ENCODE measurements at places on chromosomes 7 and 10. TPM values are rescaled to one million over a fixed set of nuclear protein-coding genes. Genes with fewer than 3 reads are reported as not detected.

Gene DNAH11
- polyA plus RNA-seq: 0.94 TPM

Gene IFIT1B
- 0.68 TPM for polyA plus RNA-seq

Gene PCLO
- polyA plus RNA-seq: 1.2 TPM

Gene ENO4
- polyA plus RNA-seq: 0.98 TPM

Gene HMX2
- polyA plus RNA-seq: not detected

Gene FEZF1
- polyA plus RNA-seq: not detected

- no peak for DNase-seq
Observed at GRCh38 chr7:120949998-120950538, 509 bp upstream of the ING3 start.

DNA sequence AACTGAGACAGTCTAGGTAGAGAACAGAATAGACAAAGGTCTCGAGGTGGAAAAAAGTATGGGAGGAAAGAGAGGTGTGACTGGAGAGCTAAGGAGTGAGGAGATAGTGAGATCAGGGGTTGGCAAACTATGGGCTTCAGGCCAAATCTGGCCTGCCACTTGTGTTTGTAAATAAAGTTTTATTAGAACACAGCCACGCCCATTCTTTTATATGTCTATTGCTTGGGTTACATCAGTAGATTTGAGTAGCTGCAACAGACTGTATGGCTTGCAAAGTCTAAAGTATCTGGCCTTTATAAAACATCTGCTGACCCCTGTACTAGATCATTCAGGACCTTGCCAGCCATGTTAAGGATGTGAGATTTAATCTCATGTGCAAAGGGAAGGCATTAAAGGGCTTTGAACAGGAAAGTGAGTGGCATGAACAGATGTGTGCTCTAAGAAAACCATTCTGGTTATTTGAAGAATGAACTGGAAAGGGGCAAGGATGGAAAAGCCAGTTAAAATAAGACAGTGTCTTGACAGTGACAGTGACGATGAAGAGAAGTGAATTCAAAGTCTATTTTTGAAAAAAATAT is 240.3 kb downstream of the RNLS start:
- DNase-seq: no peak

- DNase-seq: peak; percentile 19
Observed at GRCh38 chr10:2839081-2839725, 228.1 kb upstream of the PFKP start.

DNA sequence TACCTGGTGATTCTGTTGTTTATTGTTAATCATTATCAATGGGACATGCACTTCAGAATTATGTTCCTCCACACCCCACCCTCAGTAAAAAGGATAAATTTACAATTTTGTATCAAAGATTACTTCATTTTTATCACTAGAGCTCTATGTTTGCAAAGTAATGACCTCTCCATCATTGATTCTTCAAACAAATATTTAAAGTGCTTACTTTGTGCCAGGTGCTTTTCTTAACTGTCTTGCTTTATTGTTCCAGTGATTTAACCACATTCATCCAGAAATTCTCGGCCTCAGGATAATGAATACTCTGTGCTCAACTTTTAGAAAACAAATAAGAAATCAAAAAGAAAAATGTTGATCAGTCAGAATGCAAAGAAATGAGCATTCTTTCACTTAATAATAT is 144.9 kb upstream of the FOXP2 start:
- DNase-seq: no peak

DNA sequence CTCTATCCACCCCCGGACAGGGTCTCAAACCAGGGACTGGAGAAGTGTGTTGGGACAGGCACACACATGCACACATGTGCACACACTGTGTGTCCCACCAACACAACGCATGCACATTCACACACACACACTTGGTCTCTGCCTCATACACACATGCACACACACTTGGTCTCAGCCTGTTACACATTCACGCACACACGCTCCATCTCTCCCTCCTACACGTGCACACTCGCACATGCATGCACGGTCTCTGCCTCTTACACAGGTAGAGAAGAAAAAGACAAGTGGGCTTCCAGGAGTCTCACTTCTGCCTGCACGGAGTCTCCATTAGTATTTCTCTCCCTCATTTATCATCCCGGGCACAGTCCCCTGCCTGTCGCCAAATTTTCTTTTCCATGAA is 171.2 kb downstream of the EBF3 start:
- no peak for DNase-seq

DNA sequence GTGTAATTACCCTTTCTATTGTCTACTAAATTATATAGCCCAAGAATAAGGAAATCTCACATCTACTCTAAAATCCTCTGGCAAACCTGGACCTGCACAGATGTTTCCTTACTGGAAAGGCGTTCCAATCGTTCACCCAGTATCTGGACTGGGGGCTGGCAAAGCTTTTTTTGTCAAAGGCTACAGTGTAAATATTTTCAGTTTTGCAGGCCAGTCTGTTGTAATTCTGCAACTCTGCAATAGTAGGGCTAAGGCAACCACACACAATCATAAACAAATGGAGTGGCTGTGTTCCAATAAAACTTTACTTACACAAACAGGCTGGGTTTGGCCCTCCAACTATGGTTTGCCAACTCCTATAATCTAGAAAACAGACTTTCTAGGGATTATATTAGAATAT is 56.2 kb downstream of the GLI3 start:
- no peak for DNase-seq

- no peak for DNase-seq
Observed at GRCh38 chr7:18927134-18927533, 190.3 kb downstream of the TWIST1 start.

- no peak for DNase-seq
Observed at GRCh38 chr7:44618045-44618444, 11.6 kb downstream of the OGDH start.

All from muscle of back (tissue), 13 donors.